ENCODE measurements at places on chromosomes 6 and 20. TPM values are rescaled to one million over a fixed set of nuclear protein-coding genes. Genes with fewer than 3 reads are reported as not detected.
A peak's percentile ranks its signal among the peaks of the same experiment; 100 is the strongest.

DNA sequence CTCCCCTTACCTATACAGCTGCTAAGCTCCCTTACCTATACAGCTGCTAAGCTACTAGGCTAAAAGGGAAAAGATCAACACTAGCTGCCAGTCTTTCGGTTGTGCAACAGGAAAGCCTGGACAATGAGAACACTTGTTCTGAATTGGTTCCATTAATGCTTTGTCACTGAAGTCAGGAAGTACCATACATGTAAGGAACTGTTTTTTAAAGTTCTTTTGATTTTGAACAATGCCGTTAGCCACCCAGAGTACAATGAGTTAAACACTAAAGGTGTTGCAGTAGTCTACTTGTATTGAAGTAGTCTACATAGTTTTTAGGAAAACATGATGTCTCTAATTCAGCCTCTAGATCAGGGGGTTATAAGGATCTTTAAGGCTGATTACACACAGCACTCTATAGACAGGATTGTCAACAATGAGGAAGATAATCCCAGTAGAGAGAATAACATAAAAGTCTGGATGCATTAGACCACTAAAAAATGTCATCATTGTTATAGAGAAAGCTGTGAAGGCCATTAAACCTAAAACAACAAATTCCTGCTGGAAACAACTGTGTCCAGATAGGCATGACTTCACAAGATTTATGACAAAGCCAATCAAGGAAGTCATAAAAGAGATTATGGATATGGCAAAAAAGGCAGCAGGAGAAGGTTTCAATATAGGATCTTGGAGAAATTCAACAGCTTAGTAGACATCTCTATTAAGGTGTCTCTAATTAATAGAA lies 306.3 kb downstream of the PHF3 start:
- DNase-seq = no peak

DNA sequence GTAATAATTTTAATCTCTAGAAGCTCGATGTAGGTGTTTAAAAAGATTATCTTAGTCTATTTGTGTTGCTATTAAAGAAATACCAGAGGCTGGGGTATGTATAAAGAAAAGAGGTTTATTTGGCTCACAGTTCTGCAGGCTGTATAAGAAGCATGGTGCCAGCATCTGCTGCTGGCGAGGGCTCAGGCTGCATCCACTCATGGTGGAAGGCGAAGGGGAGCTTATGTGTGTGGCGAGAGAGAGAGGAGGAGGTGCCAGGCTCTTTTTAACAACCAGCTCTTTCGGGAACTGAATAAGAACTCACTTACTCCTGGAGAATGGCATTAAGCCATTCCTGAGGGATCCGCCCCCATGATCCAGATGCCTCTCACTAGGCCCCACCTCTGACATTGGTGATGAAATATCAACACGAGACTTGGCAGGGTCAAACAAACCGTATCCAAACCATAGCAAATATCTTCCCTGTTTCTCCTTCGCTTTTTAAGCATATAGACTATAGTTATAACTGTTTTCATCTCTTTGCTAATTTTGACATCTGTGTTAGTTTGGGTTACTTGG lies 24.5 kb downstream of the CHMP4B start:
- no peak for DNase-seq

DNA sequence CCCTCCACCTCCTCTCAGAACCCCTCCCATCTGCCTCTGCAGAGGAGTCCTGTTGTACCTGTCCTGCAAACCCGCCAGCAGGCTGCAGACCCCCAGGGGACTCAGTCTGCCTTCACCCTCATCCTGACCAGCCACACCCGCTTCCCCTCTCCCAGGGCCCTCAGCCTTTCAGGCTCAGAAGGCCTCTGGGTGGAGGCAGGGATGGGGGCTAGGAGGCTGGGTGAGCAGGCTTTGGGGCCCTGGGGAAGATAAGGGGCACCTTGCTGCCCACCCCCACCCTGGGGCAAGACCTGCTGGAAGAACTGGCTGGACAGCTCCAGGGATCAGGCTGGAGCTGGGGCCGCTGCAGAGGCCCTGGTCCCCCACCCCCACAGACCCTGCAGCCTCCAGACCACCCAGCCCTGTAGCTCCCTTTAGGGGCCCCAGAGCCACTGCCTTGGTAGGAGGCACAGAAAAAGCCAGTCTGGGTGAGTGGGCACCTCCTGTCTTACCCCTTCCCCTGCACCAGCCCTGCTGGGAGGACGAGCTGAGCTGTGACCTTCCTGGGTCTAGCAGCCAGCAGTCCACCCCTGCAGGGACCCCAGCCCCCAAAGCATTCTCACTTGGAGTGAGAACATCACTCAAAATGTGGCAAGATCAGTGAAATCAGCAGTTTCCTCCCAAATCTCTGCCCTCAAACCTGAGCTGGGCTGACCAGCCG lies 5.2 kb downstream of the TEAD3 start:
- DNase-seq = no peak

DNA sequence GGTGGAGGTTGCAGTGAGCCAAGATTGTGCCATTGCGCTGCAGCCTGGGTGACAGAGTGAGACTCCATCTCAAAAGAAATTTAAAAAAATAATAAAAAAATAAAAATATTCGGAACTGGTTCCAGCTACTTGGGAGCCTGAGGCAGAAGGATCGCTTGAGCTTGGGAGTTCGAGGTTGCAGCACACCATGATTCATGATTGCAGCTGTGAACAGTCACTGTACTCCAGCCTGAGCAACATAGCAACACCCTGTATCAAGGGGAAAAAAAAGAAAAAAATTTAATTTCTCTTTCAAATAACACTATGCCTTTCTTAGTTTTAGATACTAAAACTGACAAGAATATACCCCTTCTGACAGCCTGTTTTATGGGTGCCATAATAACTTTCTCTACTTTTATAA lies 10.5 kb downstream of the KDM1B start:
- no peak for DNase-seq

DNA sequence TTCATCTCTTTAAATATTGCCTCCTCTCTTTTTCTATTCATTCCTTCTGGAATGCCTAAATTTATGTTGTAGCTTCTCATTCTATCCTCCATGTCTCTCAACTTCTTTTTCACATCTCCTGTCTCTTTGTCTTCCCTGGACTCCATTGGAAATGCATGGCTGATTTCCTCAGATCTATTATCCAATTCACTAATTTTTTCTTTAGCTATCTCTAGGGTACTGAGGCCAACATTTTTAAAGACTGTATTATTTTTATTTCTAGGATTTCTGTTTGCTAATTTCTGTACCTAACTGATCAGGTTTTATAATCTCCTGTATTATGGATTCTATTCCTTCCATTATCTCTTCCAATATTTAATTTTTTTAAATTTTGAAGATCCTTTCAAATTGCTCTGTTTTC lies 37.4 kb downstream of the MDGA1 start:
- DNase-seq = no peak

DNA sequence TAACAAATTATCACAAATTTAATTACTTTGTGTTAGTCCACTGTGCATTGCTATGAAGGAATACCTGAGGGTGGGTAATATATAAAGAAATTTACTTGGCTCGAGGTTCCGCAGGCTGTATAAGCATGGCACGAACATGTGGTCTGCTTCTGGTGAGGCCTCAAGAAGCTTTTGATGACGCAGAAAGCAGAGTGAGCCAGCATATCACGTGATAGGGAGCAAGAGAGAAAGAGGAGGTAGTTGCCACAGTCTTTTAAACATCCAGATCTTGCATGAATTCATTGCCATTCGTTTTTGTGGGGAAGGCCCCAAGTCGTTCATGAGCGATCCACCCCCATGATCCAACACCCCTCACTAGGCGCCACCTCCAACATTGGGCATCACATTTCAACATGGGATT lies 733.7 kb downstream of the GRIK2 start:
- no peak for DNase-seq

- no peak for DNase-seq
Measured at GRCh38 chr6:126307849-126308248, 32.1 kb upstream of the CENPW start.

- no peak for DNase-seq
Measured at GRCh38 chr6:149782337-149782736, 32.8 kb downstream of the PCMT1 start.

DNA sequence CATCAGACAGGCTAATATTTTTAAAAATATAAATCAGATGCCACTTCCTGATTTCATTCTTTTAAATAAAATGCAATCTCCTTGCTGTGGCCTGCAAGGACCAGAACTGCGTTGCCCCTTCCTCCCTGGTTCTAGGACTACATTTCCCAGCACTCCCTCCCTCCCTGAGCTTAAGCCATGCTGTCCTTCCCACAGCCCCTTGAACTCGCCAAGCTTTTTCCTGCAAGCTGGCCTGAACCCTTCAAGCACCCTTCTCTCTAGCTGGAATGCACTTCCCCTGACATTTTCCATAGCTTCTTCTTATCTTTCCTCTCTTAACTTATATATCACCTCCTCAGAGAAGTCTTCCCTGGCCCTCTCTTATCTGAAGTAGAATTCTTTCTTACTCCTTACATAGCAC lies 6.1 kb upstream of the DOK5 start:
- no peak for DNase-seq

DNA sequence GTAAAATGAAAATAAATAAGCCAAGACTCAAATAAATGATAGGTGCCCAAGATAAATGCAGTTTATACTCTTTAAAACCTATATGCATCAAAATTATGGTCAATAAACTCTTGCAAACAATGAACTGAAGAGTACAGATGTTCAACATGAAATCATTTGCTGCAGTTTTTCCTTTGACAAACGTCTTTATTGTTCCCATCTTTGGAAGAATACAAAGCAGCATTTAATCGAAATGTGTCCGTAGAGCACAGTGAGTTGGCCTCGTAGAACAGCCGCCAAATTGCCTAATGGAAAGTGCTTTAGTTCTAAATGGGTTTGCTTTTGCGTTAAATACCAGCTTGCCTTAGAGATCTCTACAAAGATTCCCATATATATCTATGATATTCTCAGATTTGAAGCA lies 447.4 kb downstream of the PKHD1 start:
- DNase-seq = no peak

DNA sequence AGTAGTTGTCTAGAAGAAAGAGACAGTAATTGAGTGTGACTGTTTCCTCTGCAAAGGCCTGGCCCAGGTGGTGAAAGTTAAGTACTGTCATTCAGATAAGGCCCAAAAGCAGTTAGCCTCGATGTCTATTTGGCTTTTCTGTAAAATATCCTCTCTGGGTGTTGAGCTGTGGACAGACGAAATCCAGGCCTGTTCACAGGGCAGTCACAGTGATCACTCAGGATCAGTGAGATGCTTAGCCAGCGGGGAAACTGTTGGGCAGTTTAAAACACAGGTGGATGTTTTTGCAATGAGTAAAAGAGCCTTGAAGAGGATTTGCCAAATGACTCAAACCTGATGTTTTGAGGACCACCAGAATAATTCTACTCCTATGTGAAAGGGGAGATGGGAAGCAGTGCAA lies 22.0 kb upstream of the PRDM1 start:
- DNase-seq = no peak

DNA sequence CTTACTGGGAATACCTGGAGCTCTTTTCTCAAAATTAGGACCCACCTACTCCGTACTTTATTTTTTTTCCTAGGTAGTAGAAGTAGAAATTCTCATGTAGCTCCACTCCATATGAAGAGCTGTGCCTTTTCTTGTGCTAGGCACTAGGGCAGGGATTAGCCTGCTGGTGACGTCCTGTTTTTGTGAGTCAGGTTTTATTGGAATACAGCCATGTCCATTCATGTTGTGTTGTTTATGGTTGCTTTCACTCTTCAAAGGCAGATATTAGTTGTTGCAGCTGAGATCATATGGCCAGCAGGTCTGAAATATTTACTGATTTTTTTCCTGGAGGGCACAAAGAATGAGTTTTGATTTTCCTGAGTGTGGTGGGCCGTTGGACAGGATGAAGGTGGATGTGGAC lies 20.5 kb downstream of the XRN2 start:
- DNase-seq = no peak

GRCh38 chr6:139330306-139330705 lies 38.5 kb upstream of the TXLNB start:
- no peak for DNase-seq

GRCh38 chr6:19153270-19153980 lies 683.7 kb upstream of the ID4 start:
- DNase-seq = no peak

DNA sequence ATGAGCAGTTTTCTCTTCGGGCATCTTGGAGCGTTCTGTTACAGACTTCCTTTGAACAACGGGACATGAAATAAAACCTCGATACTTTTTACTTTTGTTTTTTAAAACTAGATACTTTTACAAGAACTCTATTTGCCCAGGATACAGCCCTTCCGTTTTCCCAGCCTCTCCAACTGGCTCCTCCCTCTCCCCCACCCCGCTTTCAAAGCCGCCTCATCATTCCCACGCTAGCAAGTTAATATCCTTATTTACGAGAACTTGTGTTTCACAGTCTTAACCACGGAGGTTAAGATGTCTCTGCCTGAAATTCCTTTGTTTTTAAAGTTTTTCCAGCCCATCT lies 241 bp upstream of the CFAP206 start:
- DNase-seq = no peak

DNA sequence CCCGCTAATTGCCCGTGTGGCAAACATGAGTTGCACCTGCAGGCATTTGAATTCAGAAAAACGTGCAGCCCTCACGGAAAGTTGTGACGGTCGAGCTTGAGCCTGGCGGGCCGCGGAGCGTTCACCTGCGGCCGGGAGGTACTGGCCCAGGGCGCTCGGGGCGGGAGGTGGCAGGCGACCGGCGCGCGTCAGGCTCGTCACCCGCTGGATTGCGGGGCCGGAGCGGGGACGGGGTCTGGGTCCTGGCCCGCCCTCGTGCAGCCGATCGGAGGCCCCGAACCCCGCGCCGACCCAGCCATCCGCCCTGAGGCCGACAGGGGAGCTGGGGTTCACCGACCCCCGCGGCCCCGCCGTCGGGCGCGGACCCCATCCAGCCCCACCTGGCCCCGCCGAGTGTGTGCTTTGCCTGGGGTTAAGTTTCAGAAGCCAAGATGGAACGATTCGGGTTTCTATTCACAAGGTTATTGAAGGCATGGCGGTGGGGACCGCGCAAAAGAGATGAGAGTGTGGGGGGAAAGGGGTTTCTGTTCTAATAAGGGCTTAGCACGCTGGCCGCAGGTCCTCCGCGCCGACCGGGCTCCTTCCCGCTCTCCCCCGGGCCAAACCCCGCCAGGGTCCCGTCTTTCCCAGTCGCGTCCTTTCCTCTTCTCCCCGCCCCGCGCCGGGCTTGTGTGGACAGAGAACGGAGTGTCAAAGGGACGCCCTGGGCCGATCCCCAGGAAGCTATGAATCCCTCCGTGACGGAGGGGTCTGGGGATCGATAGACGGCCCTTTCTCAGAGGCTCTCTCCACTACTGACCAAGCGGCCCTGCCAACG lies 1.6 kb upstream of the HEY2 start:
- peak; percentile 49 for DNase-seq

Gene IMPG1
- not detected for total RNA-seq

Gene CLDN20
- total RNA-seq = not detected

Gene OPN5
- not detected for total RNA-seq

Gene AGER
- 15.5 TPM for total RNA-seq

Gene DNAH8
- not detected for total RNA-seq

Gene CST5
- total RNA-seq = not detected

Gene CD109
- 9.5 TPM for total RNA-seq

Gene PBOV1
- total RNA-seq = not detected

Gene RAET1E
- total RNA-seq = not detected

Gene TMEM200A
- 0.20 TPM for total RNA-seq

Gene SNAP91
- total RNA-seq = not detected

Gene ZNF391
- total RNA-seq = 4.5 TPM

Measured in activated CD8-positive, alpha-beta T cell treated with anti-CD3 and anti-CD28 coated beads for 36 hours (primary cell).